AG04449 (cell line): ENCODE measurements at places on chromosomes 2 and 18.

- DNase-seq: peak; percentile 55
Measured at GRCh38 chr2:112726487-112727190, 5.8 kb downstream of the NT5DC4 start.

DNA sequence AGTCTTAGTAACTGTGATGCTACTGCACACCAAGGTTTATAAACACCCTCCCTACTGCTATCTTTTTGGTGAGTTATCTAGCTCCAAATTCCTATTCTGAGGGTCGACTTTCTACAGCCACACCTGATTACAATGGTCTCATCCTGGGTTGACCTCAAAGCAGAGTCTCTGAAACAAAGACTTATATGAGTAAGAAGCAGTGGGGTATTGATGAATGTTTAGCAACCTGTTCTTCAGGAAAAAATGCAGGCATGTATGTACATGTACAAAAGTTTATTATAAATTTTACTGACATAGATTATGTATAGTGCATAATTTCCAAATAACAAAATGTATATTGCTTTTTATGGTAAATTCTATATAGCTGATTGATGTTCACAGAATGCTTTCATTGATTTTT, 51.6 kb upstream of the FMNL2 start:
- no peak for DNase-seq

DNA sequence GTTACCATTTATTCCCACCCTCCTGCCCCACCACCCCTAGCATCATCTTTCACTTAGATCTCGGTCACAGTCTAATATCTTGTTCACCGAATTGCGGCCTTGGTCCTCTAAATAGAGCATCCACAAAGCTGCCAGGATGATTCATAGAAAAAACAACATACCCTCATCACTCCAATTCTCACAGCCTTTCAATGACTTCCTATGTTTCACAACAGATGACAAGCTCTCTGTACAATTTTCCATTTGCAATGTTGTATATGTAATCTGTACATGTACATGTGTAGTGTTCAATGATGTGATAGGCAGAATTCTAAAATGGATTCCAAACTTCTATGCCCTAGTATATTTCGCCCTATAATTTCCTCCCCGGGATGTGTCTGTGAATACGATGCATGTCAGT, 675.6 kb upstream of the CELF4 start:
- DNase-seq: no peak

- DNase-seq: no peak
Measured at GRCh38 chr2:202051499-202052161, 18.0 kb downstream of the FZD7 start.

DNA sequence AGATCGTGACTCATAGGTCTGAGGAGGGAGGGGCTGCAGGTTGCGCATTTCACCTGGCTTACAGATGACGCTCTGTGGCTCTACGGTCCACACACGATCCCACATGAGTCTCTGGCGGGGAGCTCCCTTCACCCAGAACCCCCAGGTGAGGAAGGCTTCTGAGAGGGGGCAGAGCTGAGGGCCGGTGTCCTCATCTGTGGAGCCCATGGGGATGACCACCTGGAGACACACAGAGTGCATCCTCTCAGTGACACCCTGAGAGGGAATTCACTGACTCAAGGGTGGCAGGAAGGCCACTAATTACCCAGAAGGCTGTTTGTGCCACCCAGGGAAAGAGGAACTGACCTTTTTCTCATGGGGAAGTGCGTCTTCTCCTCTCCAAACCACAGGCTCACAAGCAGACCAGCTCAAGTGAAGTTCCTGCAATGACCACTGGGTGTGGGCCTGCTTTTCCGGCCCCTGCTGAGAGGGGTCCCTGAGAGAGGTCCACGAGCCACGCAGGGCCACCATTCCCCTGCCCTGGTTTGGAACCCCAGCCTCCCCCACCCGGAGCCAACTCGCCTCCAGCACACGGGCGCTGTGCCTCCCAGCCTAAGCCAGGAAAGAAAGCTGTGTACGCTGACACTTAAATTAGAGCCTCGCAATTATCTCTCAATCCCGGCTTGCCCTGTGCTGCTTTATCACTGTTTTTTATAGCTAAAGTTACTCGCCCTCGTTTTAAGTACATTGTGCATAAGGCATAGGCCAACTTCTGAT, 114.1 kb downstream of the BCL11A start:
- no peak for DNase-seq

DNA sequence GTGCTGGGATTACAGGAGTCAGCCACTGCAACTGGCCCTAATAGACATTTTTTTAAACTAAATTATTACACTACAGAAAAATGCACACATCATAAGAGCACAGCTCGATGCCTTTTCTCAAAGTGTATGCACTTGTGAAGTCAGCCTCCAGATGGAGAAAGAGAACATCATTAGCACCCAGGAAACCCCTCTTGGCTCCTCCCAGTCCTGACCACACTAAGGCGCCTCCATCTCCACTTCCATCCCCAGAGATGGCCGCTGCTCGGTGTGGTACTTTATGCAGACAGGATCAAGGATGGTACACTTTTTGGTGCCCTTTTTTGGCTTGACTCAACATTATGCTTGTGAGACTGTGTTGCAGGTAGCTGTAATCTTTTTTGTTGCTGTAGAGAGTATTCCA, 34.8 kb downstream of the RRM2 start:
- no peak for DNase-seq

DNA sequence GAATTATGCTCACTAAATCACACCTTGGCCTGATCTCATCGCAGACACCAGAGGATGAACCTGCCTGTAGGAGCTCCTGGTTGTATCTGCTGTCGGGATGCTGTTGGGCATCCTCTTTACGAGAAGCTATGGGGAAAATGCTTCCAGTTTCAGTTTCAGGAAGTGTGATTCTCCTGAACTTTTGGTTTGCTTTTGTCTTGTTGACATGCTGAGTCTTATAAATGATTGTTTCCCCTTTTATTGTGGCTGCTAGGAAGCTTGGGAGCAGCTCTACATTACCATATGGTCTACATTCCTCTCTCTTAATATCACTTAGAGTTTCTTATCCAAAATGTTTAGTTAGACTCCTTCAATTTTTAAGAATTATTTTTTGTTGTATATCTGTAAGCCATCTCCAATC, 227.5 kb downstream of the MTX2 start:
- DNase-seq: no peak

DNA sequence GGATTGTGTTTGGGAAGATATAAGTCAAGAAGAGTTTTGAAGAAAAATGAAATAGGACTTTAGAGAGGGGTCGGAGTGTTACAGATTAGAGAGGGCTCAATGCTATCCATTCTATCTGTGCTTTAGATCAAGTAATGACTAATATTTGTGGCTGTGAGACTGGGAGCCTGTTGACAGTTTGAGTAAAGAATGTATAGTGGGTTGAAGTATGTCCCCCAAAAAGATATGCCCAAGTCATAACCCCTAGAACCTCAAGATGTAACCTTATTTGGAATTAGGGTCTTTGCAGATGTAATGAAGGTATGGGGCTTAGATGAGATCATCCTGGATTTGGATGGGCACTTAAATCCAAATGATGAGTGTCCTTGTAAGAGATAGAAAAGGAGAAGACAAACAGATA, 55.3 kb upstream of the SERPINE2 start:
- DNase-seq: no peak

- no peak for DNase-seq
Measured at GRCh38 chr2:236661061-236661761, 91.6 kb downstream of the ACKR3 start.

- no peak for DNase-seq
Measured at GRCh38 chr2:217875138-217875537, 127.7 kb downstream of the TNS1 start.

- DNase-seq: no peak
Measured at GRCh38 chr2:127506510-127506909, 19.8 kb downstream of the IWS1 start.

DNA sequence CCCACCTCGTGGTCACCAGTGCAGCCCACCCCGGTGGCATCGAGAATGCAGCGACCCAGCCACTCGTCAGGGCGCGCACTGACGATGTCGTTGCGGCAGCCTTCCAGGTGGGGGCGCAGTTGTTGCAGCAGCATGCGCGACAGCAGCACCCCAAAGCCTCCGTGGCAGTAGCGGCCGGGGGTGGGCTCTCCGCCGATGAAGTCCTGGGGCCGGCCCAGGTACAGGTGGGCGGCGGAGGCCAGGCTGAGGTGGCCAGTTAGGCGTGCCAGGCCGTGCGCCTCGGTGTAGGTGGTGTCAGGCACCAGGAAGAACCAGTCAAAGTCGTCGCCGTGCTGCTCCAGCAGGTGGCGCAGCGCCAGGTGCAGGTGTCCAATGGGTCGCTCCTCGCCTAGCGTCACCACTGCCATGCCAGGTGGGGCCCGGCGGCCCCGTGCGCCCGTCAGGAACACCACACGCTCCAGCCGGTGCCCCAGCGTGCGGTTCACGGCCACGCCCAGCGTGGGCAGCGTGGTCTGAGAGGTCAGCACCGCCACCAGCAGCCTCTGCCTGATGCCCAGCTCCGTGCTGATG, 1.9 kb downstream of the CHPF start:
- no peak for DNase-seq
